Progenitor cell of endocrine pancreas (in vitro differentiated cells): ENCODE measurements at places on chromosomes 1 and 21. TPM values are rescaled to one million over a fixed set of nuclear protein-coding genes. Genes with fewer than 3 reads are reported as not detected.

LCE1C gene
- not detected in 2 replicates for total RNA-seq

TGFB2 gene
- 26.4 and 27.9 TPM in 2 replicates for total RNA-seq

SPAG17 gene
- total RNA-seq = 13.4 and 14.9 TPM in 2 replicates

SNX7 gene
- total RNA-seq = 29.7 and 32.2 TPM in 2 replicates

GRCh38 chr1:160221089-160221488, 15.9 kb downstream of the PEA15 start:
- no peak for DNase-seq
- no peaks in the 10 kb centered on the region for H3K27me3 ChIP-seq
- H3K27ac ChIP-seq = no peak overlapping the region
- peaks cover 23% of the 10 kb centered on the region for H3K36me3 ChIP-seq
- no peaks in the 10 kb centered on the region for H3K4me1 ChIP-seq
